ENCODE measurements at places on chromosomes 1 and 21.
A peak's percentile ranks its signal among the peaks of the same experiment; 100 is the strongest.

DNA sequence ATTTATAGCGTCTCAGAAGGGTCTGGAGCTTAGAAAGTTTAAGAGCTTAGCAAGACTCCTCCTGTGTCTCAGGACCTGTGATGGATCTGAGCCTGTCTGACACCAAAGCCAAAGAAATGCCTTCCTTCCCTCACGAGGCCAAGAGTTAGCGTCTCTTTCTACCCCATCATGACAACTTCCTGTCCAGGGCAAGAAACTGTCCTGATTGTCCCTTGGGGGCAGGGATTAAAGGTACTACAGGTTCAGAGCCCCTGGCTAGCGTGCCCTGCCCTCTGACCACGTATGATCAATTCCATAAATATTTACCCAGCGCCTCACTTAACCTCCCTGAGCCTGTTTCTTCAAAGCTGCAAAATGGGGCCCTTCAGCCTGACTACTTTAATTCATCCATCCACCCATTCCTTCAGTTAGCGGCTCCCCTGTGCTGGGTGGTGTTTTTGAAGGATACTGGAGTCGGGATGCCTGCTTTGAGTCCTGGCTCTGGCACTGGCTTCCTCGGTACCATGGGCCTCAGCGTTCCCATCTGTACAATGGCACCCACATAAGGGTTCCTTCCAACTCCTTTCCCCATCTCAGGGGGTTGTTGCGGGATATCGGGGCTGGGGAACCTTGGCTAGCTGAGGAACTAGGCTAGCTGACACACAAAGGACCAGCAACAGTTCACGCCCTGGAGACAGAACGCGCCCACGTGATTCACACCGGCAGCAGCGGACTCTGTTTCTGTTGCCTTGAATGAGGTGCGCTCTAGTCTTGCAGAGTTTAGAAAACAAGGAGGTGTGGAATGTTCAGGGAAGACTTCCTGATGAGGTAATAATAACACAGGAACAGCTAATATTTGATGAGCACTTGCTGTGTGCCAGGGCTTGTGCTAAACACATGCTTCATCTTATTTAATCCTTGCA lies 23.0 kb upstream of the EPHA2 start:
- no peak for ATAC-seq

GRCh38 chr21:20730441-20730840 lies 267.8 kb upstream of the NCAM2 start:
- ATAC-seq: no peak

DNA sequence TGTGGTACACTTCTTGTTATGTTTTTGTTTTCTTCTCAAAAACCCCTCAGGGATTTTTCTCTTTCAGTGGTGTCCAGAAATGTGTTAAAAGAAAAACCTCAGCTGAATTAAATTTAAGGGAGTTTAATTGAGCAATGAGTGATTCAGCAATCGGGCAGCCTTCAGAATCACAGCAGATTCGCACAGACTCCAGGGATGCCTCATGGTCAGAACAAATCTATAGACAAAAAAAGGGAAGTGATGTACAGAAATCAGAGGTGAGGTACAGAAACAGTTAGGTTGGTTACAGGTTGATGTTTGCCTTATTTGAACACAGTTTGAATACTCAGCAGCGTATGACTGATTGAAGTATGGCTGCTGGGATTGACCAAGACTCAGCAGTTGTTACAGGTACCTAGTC lies 86.2 kb downstream of the TLR5 start:
- no peak for ATAC-seq

DNA sequence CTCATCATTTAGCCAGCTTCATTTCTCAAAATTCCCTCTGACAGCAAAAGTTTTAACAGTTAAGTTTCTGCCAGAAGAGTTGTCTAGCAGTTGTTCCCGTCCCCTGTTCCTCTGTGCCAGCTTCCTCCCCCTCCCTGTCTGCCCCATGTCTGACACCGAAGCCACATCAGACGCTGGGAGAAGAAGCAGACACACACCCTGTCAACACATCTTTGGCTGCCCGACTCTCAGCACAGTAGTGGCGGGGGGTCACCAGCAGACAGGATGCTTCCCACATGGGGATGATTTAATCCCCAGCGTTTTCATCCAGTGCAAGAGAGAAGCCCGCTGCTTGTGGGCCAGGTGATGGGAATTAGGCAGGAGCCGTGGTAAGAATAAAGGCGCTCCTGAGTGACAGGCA lies 379.4 kb upstream of the RUNX1 start:
- ATAC-seq: peak; percentile 73

DNA sequence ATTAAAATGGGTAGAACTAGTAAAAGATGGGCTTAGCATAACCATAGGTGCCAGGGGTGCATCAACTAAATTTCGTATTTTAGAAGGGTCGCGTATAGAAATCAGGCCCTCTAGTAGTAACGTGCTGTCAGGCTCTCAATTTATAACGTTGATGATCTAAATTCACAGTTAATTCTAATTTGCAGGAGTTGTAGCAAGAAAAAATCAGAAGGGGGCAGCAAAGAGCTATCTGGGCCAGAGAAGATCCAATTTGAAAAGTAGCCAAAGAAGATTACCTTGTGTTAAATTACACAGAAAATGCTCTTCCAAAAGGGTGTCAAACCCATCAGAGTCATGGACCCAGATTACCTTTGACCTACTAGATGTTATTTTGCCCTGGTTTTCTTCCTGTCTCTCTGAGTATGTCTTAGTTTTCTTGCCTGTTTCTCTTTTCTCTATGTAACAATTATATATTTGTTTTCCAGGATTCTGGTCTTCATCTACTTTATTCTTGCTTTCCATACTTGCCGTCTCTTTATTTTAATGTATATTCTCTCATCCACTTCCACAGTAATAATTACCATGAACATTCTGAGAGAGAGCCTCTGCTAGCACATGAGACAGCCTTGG lies 1030.9 kb downstream of the AMY1C start:
- no peak for ATAC-seq

DNA sequence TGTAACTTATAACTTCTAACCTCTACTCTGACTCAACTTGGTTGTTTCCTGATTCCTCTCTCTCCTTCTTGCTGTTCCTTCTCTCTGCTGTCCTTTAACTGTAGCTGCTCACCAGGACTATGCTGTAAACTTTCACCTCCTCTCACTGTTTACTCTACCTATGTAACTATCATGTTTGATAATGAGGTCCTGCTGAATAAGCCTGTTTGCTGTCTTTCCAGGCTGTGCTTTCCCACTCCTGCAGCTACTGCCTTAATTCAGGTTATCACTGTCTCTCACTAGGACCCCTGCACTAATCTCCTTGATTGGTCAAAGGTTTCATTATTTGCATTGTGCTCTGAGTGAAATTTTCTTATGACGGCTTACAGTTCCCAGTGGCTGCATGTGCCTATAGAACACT lies 633.9 kb upstream of the PTBP2 start:
- no peak for ATAC-seq

GRCh38 chr1:10891091-10891490 lies 94.6 kb upstream of the CASZ1 start:
- ATAC-seq: no peak

DNA sequence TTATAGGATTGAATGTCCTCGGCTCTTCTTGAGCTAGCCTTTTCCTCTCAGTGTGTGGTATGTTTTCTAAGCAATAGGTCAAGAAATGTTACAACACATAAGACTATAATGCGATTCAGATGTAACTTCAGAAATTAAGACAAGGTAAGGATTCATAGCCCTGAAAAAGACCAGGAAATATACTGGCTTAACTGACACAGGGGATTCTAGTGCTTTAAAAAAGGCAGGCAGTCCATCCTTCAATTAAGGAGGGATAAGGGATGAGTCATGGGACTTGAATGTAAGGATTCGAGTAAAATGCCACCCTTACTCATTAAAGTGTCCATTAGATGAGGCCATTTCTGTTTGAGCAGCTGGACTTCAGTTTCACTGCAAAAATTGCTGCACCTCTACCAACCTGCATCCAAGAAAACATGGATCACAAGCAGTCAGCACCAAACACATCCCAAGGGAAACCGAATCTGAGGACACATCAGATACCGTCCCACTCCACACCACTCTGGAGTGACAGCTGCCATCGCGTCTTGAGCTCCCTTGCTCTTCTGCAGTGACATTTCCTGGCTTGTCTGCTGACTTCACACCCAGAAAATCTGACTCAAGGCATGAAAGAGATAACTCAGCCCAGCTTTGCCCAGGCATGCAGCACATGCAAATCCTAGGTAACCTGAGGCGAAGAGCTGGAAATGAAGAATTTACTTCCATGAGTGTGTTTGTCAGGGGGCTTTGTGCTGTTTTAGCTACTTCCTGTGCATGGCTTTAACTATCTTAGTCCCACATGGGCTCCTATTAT lies 37.8 kb downstream of the NGF start:
- no peak for ATAC-seq

- no peak for ATAC-seq
Observed at GRCh38 chr1:41924911-41925310, 6.2 kb upstream of the HIVEP3 start.

- no peak for ATAC-seq
Observed at GRCh38 chr1:233241759-233242158, 53.8 kb downstream of the PCNX2 start.

DNA sequence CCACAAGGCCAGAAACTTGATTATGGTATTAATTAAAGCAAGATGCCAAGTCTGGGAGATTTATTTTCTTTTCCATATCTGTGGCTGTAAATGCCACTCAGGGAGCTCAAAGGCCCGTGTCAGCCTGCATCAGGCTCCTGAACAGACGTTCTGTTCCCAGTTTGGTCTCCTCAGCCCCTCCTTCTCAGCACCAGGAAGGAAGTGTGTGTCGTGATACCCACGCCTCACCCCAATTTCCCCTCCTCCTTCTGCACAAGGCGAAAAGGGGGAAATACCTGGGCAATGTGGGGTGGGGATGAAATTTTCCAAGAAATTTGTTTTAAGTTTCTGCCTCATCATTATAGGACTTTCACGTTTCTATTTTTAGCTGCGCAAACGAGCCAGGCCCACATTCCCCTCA lies 112.0 kb downstream of the SYF2 start:
- ATAC-seq: no peak

DNA sequence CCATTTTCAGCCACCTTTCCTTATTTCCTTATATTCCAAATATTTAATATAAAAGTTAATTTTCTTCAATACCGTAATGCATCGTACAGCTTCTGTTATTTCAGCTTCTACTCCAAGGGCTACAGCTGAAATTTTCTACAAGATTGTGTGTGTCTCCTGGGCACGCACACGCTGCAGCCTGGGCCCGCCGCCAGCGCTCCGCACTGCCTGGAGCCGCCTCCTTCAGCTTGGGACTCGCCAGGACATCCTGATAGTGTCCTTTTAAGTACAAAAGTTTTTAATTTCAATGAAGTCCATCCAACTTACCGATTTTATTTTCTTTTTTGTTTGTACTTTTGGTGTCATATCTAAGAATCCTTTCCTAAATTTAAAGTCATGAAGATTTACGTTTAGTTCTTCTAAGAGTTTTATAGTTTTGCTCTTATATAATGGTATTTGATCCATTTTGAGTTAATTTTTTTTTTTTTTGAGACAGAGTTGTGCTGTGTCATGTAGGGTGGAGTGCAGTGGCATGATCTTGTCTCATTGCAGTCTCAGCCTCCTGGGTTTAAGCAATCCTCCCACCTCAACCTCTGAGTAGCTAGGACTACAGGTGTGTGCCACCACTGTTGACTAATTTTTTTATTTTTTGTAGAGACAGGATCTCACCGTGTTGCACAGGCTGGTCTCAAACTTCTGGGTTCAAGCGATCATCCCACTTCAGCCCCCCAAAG lies 82.8 kb downstream of the AXDND1 start:
- ATAC-seq: no peak

- no peak for ATAC-seq
Observed at GRCh38 chr1:181448461-181448860, 34.9 kb upstream of the CACNA1E start.

GRCh38 chr1:173005196-173005864 lies 45.4 kb downstream of the TNFSF18 start:
- no peak for ATAC-seq

DNA sequence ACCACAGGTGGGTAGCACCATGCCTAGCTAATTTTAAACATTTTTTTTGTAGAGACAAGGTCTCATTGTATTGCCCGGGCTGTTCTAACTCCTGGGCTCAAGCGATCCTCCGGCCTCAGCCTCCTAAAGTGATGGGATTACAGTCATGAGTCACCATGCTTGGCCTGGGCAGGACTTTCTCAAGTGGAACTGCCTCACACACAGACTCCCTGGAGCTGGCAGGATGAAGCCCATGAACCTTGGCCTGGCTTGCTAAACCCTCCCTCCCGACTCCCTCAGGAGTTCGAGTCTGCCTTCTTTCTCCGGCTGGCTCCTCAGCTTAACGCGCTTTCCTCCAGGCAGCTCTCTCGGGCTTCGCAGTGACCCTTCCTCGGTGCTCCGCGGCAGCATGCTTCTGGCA lies 7.7 kb upstream of the ECE1 start:
- ATAC-seq: no peak

GRCh38 chr1:94697839-94698238 lies 122.3 kb upstream of the SLC44A3 start:
- ATAC-seq: no peak

DNA sequence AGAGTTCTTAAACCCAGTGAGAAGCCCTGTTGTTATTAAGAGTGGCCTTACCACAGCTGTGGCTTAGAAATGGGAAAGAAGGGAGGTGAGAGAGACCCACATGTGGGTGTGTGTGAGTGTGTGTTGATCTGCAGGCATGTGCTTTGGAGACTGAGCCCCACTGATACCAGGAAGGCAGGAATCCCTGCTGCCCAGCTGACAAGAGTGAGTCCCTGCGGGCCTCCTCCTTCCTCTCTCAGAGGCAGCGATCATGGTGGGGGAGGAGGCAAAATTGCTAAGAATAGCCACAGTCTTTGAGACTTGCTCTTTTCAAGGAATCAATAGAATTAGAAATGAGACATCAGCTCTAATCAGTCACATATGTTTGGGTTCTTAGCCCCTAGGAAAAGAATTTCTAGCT lies 87.0 kb upstream of the WARS2 start:
- no peak for ATAC-seq

GRCh38 chr21:18443085-18443484 lies 39.5 kb upstream of the TMPRSS15 start:
- ATAC-seq: no peak

DNA sequence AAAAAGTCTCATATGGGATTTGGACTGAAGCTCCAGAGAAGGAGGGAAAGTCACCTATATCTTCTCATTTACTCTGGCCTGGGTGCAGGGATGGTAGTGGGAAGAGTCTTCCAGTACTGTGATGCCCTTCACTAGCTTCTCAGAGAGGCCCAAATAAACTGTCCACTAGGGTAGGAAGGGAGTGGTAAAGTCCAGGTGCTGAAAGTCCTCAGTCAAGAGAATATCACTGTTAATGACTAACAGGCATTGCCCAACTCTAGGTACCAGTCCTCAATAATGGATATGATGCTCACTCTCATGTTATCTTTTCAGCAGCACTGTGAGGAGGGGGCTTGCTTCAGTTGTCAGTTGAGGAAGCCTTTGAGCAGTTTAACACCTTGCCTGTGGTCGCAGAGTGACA lies 64.0 kb downstream of the LHX8 start:
- ATAC-seq: no peak

DNA sequence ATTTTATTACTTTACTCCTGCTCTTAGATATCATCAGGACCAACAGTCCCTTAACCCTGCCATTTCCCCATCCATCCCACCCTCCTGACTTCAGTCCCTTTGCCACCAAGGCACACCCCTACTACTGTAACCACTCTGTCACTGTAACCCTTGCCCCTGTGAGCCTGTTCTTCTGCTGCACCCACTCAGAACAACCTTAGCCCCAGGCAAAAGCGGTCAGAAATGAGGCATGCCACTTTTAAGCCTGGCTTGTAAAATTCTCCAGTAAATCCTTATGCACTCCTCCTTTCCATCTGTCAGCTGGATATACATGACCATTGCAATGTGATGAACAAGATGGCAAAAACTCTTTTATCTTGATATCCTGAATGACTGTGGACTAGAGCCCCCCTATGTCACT lies 555.0 kb upstream of the PLXNA2 start:
- no peak for ATAC-seq

Data from activated CD4-positive, CD25-positive, alpha-beta regulatory T cell treated with anti-CD3 and anti-CD28 coated beads, Interleukin-2, amount 50 U/mL, for 24 hours (primary cell).